AG04449 (cell line): ENCODE measurements at places on chromosomes 11 and 22.

DNA sequence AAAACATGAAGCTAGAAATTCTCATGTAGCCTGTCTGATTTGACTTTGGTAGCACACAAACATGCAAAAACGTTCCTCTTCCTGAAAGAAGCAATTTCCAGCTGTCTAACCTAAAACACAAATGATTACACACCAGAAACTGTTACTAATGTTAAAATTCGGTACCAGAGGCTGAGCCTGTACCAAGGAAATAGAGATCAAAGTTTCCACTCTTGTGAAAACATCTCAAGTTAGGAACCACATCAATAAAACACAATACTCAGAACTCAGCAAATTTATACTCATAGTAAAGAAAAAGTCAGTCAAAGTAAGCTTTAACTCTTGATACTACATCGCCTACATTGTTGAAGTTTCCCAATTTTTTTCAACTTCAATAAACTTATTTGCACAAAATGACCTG lies 107.8 kb downstream of the FCHSD2 start:
- DNase-seq = no peak

- no peak for DNase-seq
Observed at GRCh38 chr11:34278693-34279297, 79.0 kb downstream of the ABTB2 start.

DNA sequence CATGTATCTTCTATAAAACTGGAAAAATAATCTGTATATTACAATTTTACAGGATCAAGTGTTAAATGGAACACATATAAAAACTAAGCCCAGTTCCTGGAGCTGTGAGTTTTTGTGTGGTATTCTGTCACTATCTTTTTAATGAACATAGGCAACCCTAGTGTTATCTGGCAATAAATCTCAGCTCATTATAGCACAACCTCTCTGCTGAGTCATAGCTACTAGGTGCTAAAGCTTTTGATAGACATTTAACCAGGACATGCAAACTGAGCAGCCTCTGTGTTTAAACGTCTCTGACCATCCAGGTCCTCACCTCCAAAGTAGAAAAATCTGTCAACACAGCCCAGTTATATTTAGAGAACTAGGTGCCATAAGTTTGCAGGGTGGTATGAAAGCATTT lies 91.0 kb upstream of the CARD18 start:
- DNase-seq = no peak

- DNase-seq = no peak
Observed at GRCh38 chr11:76793391-76794291, 10.5 kb downstream of the TSKU start.

DNA sequence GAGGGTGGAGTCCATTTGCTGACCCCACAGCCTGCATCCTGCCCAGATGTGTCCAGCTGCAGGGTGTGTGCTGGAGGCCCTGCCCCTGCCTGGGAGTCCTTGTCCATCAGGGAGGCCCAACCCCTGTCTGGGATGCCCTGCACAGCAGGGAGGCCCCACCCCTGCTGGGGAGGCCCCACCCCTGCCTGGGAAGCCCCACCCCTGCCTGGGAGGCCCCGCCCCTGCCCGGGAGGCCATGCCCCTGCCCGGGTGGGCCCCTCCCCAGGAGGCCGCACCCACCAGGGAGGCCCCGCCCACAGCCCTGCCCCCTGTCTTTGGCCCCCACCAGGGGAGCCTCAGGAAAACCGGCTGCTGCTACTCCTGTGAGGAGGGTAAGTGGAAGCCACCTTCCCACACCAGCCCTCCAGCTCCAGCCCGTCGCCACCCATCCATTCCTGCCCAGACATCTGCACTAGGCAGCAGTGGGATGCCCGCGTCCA lies 37.2 kb downstream of the MUC5B start:
- no peak for DNase-seq

GRCh38 chr11:40826601-40827000 lies 632.9 kb downstream of the LRRC4C start:
- no peak for DNase-seq

DNA sequence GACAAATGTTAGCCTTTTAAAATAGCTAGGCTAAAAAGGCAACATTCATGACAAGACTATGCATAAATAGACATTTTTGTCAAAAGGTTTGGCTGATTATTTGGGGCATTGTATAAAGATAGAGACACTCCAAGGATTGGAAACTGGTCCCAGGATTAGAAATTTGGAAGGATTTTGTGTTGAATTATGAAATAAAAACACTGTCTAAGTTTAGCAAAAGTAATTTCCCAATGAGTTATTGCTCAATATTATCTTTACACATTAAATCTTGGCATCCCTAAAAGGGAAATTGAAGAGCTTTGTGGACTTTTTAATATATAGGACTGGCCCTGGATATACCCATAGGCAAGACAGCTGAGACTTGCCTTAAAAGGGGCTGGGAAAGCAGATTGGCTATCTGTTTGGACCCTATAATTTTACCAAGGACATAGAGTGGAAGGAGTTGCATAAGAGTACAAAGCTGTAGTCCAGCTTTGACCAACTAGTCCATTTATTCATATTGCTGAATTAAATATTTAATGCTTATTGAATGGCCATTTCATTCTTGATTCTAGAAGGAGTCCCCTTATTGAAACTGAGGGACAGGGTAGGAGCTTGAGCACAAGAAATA lies 382.7 kb downstream of the METTL15 start:
- no peak for DNase-seq

GRCh38 chr11:121066623-121067022 lies 34.4 kb upstream of the TECTA start:
- no peak for DNase-seq

DNA sequence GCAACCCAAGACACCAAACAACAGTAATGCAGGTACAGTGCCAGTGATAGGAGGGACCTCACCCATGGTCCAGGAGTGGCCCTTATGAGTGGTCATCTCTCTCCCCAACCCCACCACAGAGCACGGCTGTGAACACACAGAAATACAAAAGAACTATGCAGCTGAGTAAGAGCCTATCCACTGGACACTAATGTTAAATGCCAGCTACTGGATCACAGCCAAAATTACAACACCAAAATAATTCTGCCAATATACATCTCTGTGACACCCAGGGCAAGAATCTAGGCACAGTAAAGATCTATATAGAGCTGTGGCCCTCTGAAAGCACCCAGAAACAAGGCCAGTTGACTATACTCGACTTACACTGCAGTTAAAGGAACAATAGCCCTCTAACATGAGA lies 22.8 kb upstream of the GPR83 start:
- no peak for DNase-seq

DNA sequence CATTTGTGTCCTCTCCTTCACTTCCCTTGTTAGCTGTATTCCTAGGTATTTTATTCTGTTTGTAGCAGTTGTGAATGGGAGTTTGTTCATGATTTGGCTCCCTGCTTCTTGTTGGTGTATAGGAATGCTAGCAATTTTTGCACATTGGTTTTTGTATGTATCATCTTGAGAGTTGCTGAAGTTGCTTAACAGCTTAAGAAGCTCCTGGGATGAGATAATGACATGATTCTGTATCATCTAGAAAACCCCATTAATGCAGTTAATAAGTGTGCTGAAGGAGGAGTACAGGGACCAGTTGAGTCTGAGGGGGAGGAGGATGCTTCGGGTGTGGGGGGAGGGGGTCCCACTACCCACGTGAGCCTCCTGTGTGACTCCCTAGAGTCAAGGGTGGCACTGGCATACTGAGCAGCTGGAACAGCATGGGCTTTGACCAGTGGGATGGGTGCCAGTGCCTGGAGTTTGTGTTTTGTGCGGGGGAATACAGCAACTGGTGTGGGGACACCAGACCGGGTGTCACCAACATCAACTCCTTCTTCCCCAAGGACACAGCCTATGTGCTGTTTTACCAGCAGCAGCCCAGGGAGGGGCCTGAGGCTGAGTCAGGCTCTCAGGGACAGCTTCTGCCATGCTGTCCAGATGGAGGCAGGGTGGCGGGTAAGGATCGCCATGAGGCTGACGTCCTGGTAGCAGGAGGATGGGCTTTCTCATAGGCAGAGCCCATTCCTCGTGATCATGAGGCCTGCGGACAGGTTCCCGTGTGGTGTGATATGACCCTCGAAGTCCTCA lies 24.1 kb downstream of the USP35 start:
- DNase-seq = peak; percentile 64

DNA sequence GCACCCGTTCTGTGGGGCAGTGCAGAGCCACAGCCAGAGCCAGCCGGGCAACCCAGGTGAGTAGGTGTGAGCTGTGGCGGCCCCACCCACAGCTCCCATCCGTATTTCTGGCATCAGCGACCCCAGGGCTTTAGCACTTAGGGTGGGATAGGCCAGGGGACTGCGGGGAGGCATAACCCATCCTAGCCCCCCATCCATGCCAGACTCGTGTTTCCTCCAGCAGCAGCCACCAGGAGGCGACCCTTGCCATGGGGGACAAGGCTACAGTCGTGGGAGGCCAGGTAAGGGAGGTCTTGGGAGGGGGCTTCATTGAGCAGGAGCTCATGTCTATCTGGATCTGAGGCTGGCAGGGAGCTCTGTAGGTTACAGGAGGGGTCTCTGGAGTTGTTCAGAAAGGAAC lies 873 bp downstream of the OTOG start:
- no peak for DNase-seq

- DNase-seq = no peak
Observed at GRCh38 chr11:58004664-58005063, 19.0 kb upstream of the OR9Q1 start.

DNA sequence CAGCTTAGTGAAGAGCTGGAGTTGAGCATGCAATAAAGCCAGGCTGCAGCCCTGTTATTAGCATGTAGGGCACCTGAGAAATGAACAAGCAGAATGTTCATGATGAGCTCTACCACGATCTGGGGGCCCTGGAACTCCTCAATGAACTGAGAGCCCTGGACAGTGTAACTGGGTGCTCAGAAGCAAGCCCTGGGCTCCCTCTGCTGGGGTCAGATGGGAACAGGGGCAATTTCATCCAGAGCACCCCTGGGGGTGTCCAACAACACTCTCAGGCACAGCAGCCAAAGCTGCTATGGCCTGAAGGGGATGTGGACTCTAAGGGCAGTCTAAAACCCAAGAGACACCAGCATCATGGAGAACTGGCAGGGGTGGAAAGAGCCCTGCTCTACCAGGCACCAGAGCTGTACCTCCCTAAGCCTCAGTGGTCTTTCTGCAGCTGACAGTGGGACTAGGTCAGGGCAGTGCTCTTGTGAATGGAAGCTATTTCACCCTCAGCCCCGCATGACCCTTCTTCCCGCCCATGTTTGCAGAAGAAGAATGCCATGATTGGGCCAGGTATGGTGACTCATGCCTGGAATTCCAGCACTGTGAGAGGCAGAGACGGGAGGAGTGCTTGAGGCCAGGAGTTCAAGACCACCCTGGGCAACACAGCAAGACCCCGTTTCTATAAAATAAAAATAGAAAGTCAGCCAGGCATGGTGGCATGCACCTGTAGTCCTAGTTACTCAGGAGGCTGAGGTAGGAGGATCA lies 28.9 kb downstream of the THOC5 start:
- DNase-seq = no peak

GRCh38 chr11:45913514-45913913 lies 4.2 kb downstream of the PEX16 start:
- DNase-seq = no peak

GRCh38 chr22:23402275-23403151 lies 177.6 kb downstream of the IGLL1 start:
- DNase-seq = no peak

GRCh38 chr11:16833026-16833425 lies 94.6 kb downstream of the C11orf58 start:
- DNase-seq = no peak

- DNase-seq = no peak
Observed at GRCh38 chr11:118889797-118890196, 6.1 kb downstream of the CXCR5 start.

DNA sequence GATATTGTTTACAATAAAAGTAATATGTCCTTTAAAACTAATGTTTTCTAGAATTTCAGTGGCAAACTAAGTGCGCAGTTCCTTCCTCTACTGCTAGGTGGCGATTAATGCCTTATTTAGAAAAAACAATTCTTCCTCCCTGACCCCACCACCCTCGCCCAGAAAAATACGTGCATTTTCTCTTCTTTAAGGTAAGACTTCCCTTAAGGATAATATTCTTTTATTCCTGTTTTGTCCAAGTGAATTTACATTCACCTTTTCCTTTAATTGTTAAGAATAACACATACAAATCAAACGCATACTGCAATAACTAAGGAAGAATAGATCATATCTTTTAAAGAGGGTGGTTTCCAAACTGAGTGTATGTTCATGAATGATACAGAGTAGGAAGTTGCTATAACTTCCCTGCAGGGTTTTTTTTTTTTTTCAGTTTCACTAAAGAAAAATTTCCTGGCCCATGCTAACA lies 17.0 kb upstream of the PSMA1 start:
- DNase-seq = no peak

DNA sequence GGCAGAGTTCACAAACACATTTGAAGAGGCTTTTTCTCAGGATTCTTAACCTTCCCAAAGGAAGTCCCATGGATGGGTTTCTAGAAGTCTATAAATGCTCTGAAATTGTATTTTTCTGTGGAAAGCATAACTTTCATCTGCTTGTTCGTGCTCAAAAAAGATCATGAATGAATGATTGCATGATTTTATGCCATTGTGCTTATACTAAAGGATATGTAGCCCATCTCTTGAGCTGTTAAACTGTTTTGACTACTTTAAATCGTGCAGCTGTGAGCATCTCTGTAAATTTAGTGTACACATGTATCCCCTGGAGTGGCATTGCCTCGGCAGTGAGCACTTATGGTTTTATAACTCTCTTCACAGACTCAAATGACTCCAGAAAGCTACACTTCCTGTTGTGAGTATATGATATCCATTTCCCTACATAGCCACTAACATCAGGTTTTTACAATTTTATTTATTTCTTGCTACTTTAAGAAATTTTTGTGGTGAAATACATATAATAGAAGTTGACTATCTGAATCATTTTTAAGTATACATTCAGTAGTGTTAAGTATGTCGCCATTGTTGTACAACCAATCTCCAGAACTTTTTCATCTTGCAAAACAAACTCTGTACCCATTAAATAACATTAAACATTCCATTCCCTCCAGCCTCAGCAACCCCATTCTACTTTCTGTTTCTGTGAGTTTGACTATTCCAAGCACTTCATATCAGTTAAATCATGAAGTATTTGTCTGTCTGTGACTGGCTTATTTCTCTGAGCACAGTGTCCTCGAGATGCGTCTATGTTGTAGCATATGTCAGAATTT lies 8.0 kb downstream of the NEAT1 start:
- DNase-seq = no peak

DNA sequence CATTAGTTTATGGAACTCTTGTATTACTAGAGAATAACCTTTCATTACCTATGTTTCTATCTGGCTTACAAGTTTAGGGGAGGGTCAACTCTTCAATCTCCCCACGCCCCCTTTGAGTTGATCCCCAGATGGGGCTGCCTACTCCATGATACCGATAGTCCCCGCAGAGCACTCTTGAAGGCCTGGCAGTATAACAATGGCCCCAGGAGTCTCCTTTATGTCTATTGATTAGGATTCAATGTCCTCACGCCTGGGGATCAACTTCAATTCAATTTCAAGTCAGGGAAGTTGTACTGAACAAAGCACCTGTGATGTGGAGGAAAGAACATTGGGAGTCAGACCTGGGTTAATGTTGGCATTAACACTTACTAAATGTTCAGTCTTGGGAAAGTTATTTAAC lies 520.2 kb downstream of the METTL15 start:
- DNase-seq = no peak

- DNase-seq = no peak
Observed at GRCh38 chr11:102603091-102603490, 22.0 kb downstream of the MMP20 start.
